ENCODE measurements at places on chromosomes 16 and 17.

DNA sequence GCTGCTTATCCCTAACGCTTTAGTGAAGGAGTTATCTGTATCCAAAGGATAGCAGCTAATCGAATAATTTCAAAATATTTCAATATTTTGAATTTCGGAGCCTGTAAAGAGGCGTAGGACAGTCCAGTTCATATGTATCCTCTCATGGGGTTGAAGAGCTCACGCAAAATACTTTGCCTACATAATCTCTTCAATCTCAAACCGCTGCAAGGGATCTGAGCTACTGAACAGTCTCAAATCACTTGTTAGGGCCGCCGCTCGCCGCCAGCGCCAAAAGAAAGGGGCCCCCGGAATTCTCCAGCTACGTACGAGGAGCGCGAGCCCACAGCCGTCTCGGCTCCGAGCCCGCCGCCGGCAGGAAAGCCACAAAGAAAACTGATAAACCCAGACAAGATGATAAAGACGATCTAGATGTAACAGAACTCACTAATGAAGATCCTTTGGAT lies 601 bp upstream of the RFWD3 start:
- DNase-seq: no peak

- no peak for DNase-seq
These were observed 19.3 kb downstream of the PEMT start for GRCh38 chr17:17572010-17572785.

- DNase-seq: no peak
These were observed 300.7 kb upstream of the TNRC6C start for GRCh38 chr17:77657839-77658238.

- no peak for DNase-seq
These were observed at the start of gene RGS11 for GRCh38 chr16:275786-276232. TSS of gene RGS11 (minus strand) at chr16:275944. CDS start at chr16:275911, 33 bp downstream.

DNA sequence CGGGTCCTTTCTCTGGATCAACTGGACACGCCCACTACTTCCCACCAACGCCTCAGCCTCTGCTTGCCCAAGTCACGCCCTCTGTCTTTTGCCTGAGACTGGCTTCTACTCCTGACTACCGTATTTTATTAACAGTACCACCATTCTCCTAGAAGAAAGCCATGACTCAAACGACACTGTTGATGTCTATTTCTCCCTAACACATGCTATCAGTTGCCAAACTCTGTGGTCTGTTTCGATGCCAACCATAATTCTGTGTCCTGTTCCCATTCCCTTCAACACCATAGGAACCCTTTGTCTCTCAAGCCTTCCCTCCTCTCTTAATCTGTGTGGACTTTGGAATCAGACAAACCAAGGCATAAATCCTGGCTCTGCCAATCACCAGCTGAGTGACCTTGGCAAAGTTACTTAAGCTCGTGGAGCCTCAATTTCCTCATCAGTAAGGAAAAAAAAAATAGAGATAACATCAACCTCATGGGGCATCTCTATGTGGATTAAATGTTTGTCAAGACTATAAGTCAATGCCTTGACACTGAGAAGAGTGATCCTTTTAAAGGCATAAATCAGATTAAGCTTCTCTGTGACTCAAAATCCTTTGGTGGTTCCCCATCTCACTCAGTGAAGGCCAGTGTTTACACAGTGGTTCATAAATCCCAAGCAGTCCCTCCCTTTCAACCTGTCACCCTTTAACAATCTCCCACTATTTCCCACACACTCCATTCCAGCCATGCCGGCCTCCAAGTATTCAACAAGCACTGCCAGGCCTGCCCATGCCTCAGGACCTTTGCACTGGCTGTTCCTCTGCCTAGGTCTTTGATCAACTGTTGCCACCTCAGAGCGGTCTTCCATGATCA lies 45.6 kb downstream of the ERN1 start:
- DNase-seq: no peak

DNA sequence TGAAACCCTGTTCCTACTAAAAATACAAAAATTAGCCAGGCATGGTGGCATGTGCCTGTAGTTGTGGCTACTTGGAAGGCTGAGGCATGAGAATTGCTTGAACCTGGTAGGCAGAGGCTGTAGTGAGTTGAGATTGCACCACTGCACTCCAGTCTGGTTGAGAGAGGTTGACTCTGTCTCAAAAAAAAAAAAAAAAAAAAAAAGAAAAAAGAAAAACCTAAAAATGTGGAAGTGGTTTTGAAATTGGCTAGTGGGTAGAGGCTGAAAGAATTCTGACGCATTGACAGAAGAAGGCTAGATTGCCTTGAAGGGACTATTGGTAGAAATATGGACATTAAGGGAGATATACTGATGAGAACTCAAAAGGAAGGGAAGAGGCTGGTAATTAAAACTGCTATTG lies 33.6 kb upstream of the CPPED1 start:
- no peak for DNase-seq

DNA sequence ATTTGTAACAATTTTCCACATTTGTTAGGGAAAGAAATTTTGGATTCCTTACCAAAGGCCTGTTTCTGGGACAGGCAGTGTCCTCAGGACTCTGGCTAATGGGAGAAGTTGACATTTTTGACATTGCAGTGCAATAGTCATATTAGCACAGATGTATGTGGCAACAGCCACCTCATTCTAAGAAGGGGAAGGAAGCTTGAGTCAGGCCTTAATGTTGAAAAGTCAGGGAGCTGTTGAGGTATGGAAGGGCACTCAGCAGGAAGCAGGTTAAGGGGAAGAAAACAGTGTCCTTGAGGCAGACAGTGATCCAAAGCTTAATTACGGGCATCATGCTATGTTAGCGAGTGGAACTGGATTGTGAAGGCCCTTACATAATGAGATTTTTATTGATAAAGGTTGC lies 20.9 kb downstream of the AKTIP start:
- DNase-seq: no peak

GRCh38 chr16:28513484-28514181 lies 7.0 kb upstream of the IL27 start:
- no peak for DNase-seq

DNA sequence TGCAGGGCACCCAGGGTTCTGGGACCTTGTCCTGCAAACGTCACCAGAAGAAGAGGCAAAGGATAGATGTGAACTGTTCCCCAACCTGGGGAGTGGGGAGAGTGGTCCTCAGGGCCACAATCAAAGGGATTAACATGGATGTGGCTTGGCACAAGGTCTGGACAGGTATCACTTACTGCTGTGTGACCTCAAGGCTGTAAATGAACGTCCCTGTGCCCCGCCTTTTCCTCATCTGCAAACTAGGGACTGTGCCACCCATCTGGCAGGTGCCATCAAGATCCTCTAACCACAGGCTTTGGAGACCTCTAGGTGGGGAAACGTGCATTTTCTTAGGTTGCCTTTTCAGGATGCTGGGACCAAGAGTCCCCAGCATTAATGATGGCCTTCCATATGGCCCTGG lies 25.1 kb downstream of the SLC5A10 start:
- DNase-seq: no peak

GRCh38 chr17:62343764-62344270 lies 36.5 kb upstream of the EFCAB3 start:
- DNase-seq: no peak

DNA sequence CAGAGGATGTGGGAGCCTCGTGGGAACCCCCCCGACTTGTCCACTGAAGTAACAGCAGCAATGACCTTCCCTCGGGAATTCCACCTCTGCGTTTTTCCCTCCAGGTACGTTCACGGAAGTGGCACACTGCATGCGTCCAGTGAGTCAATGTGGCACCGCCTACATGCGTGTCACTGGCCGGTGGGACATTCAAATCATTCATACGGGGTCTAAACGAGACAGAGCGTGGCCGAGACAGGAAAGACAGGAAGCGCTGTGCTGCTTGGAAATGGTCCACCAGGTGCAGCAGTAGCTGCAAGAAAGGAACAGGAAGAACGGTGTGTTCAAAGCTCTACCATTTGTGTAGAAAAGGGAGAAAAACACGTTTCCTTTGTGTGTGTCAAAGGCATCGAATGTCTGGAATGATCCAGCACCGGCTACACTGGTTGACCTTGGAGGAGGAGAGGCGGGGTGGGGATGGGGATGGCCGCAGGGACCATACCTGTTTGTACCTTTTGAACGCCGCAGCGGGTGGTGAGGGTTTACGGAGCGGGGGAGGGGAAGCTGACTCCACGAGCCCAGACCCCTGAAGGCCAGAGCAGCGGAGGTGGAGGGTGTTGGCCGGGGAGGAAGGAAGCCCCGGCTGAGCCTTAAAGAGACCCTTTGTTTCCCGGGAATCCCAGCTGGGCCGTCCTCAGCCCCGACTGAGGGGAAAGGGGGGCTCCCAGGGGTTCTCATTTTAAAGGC lies 1.7 kb upstream of the PGAP6 start:
- DNase-seq: peak; percentile 37

DNA sequence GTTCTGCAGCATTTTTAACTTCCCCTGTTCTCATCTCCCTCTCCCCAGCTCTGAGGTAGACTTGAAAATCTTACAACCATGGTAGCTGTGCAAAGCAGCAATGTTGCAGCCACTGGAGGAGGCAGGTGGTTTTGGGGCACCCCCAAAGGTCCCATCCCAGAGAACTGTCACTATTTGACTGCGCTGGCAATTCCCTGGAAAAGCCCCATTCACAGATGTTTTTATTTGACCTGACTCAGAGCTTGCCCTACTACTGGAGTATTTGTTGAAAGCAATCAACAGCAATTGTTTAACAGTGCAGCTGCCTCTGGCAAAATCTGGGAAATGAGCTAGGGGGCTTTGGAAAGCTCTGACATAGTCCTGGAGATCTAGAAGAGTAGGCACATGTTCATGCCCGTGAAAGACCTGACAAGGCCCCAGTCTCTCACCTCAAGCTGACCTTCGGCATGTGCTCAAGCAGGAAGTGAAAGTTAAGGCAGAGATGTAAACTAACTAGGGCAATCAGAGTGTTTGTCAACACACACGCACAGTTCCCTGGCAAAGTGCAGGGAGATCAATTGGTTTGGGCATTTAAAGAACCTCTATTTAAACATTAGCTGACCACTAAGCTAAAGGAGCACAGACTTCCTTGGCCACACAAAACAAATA lies 19.7 kb upstream of the PIK3R5 start:
- no peak for DNase-seq
